ENCODE measurements at places on chromosomes 5 and 9. TPM values are rescaled to one million over a fixed set of nuclear protein-coding genes. Genes with fewer than 3 reads are reported as not detected.

Gene SPAAR
- 0.34 TPM for total RNA-seq

Gene CCDC107
- 15.0 TPM for total RNA-seq

Gene TEK
- total RNA-seq = 2.2 TPM

Gene MARCHF3
- total RNA-seq = 3.0 TPM

Gene IL13
- total RNA-seq = not detected

Gene CCNI2
- not detected for total RNA-seq

Gene HMMR
- total RNA-seq = 40.6 TPM

Gene PPP1R26
- 7.9 TPM for total RNA-seq

Gene SLC6A7
- not detected for total RNA-seq

Gene SUSD3
- 5.6 TPM for total RNA-seq

Gene GFI1B
- under 0.01 TPM for total RNA-seq

Gene PFN3
- not detected for total RNA-seq

Gene TPD52L3
- total RNA-seq = not detected

Gene CHSY3
- 2.4 TPM for total RNA-seq

Gene FOXD4L4
- not detected for total RNA-seq

Gene FBP1
- not detected for total RNA-seq

Gene TNFSF8
- not detected for total RNA-seq

Gene IFNA13
- not detected for total RNA-seq

Gene PCDHAC1
- not detected for total RNA-seq

Gene INSL4
- not detected for total RNA-seq

Gene SLC4A9
- not detected for total RNA-seq

Gene DTWD2
- 2.0 TPM for total RNA-seq

Gene SHISAL2B
- total RNA-seq = not detected

Gene SCGB3A1
- total RNA-seq = not detected

Data from bronchus fibroblast of lung (primary cell).